ENCODE measurements at places on chromosomes 1 and 21.

DNA sequence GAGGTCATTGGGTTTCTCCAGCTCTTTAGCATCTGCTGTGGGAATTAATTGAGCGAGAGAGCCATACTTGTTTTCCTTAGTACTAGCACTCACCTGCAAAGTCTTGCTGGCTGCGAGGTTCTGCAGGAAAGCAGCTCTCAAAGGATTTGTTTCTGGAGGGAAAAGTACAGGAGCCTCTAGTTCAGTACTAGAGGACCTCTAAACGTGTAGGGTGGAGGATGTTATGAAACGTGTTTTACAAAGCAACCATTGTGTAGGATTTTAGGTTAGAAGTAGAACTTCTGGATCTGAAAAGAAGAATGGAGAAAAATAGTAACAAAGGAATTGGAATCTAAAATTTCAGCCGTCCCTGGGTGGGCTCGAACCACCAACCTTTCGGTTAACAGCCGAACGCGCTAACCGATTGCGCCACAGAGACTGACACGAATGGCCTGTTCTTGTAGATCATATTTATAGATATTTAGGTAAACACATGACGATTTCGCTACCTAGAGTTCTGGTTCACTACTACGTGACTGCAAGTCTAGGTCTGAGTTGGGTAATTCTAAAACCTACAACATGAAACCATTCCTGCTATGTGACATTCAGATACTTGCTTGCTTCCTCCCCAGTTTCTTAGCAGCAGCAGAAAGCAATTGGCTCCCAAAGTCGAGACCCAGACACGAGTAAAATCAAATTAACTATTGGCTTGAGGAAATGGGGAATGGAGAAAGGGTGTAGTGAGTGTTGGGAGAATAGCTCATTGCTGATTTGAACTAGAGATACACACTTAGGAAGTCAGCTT is 60.2 kb upstream of the CFAP126 start:
- DNase-seq: no peak

GRCh38 chr1:52119301-52120079 is 22.4 kb upstream of the ZFYVE9 start:
- no peak for DNase-seq

- DNase-seq: no peak
These were observed at the start of gene TNFSF4 for GRCh38 chr1:173206816-173207568. Gene TNFSF4 (minus strand): TSS chr1:173207331. CDS start chr1:173207176, 155 bp downstream.

DNA sequence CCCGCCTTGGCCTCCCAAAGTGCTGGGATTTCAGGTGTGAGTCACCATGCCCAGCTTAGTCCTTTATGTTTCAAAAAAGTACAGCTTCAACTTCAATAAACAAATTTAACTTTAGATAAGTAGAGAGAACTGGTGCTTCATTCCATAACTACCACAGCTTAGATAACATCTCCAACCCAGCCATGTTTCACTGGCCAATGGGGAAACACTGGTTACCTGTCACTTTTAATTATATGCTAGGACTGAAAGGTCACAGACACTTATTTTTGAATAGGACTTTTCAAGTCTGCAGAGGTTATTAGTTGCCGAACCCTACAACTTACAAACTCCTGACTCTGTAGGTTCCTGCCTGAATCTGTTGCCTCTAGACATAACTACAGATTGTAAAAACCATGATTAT is 56.5 kb upstream of the ST6GALNAC3 start:
- no peak for DNase-seq

GRCh38 chr1:42209526-42210251 is 45.1 kb upstream of the GUCA2A start:
- DNase-seq: no peak
